ENCODE measurements at places on chromosomes 12 and 14.

- no peak for DNase-seq
Observed at GRCh38 chr12:22588817-22589216, 36.2 kb upstream of the ETNK1 start.

GRCh38 chr14:62436261-62436660, 609.0 kb downstream of the KCNH5 start:
- DNase-seq, result no peak

DNA sequence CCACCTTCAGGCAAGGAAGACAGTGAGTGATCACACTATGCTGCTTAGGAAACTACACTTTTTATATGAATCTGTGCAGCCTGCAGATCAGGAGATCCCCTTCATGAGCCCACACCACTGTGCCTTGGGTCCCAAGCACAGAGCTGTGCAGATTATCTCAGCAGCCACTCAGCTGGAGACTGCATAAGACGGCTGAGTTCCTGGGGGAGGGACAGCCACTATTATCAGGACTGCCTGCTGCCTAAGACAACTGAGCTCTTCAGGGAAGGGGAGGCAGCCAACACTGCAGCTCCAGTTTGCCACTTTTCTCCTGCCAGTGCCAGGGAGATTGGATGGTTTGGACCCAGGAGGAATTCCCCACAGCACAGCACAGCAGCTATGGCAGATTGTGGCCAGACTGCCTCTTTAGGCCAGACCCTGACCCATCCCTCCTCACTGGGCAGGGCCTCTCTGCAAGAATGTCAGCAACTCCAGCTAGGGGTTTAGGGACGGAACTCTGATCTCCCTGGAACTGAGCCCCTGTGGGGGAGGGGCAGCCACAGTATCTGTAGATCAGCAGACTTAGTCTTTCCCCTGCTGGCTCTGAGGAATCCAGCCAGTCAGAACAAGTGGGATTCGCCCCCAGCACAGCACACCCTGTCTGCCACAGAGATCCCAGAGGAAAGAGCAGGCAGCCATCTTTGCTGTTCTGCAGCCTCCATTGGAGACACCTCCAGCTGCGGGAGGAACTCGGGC, 141.3 kb downstream of the KLHL28 start:
- DNase-seq, result no peak

- DNase-seq, result no peak
Observed at GRCh38 chr12:88308825-88309224, 166.7 kb downstream of the TMTC3 start.

DNA sequence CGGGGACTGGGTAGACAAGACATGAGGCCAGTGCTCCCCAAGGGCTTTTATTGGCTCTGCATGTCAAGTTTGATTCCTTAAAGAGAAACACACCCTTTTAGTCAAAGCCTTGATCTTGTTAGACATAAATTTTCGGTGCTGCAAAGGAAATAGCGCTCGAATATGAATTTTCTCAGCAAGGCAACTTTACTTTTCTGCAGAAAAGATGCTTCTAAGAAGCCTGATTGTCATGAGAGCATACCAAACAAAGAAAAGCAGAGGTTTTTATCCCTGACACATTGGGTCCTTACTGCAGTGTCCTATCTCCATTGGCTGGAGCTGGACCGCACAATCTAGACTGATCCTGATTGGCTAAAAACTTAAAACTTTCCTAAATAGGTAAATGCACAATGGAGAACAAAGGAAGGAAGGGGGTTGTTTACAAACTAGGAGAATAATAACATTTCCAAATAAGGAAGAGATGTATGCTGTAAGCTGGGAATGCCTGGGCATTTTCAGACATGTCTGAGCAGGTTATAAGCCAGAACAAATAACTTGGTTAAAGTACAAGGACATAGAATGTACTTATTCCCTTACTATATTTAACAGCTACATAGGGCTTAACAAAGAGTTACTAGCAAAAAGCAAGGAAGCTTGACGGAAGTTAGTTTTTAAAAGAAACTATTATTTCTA, 17.2 kb downstream of the TXNRD1 start:
- DNase-seq, result no peak

- no peak for DNase-seq
Observed at GRCh38 chr14:104473649-104474494, 105.7 kb upstream of the C14orf180 start.

DNA sequence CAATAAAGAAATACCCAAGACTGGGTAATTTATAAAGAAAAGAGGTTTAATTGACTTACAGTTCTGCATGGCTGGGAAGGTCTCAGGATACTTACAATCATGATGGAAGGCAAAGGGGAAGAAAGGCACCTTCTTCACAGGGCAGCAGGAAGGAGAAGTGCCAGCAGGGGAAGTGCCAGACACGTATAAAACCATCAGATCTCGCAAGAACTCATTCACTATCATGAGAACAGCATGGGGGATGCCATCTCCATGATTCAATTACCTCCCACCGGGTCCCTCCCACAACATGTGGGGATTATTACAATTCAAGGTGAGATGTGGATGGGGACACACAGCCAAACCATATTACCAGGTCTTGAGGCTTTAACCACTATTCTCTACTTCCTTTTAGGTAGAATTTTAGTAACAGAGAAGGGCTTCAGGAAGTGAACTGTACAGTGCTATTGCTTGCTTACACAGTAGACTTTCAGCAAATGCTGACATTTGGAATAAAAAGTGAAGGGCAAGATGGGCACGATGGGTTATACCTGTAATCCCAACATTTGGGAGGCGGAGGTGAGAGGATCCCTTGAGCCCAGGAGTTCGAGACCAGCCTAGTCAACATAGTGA, 40.8 kb upstream of the OR4E1 start:
- no peak for DNase-seq

DNA sequence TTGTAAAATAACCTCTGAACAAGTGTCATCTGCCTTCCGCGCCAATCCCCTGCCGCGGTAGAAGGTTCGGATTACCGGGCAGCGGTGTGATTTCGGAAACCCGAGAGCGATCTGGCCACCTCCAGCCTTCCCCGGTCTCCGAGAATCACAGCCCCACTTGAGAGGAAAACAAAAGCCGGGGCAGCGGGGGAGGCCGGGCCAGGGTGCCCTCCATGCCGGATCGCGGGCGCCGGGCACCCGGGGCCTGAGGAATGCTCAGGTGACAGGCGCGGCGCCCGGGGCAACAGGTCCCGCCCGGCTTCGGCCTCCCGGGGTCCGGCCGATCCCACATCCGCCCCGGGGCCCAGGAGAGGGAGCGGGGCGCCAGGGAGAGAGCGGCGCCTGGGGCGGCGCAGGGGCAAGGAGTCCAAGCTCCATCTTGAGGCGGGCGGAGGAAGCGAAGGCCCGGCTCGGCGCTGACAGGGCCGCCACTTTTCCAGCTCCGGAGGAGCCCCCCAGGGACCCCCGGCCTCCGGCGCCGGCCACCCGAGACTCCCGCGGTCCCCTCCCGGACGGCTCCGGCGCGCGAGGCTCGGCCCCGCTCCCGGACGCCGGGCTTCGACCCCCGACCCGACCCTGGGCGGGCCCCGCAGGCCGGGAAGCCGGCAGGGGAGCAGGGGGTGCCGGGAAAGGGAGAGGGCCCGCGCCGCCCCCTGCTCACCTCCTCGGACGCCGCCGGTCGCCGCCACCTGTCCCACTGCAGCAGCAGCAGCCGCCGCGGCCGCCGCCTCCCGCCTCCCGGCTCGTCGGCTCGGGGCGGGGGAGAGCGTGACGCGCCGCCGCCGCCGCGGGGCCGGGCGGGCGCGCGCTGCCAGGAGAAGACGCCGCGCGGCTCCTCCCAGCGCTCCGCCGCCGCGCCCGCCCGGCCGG, at the start of gene CLIP1:
Gene CLIP1 (minus strand): TSS at position 849 of the 909 bp plus-strand sequence. CDS start 42,217 bp downstream, outside the sequence.
- DNase-seq, result peak; percentile 38

GRCh38 chr12:111438481-111438880, 32.8 kb downstream of the SH2B3 start:
- peak; percentile 35 for DNase-seq

- DNase-seq, result no peak
Observed at GRCh38 chr14:67575684-67576083, 24.4 kb downstream of the PIGH start.

GRCh38 chr12:108933949-108934348, 54.1 kb downstream of the DAO start:
- no peak for DNase-seq

DNA sequence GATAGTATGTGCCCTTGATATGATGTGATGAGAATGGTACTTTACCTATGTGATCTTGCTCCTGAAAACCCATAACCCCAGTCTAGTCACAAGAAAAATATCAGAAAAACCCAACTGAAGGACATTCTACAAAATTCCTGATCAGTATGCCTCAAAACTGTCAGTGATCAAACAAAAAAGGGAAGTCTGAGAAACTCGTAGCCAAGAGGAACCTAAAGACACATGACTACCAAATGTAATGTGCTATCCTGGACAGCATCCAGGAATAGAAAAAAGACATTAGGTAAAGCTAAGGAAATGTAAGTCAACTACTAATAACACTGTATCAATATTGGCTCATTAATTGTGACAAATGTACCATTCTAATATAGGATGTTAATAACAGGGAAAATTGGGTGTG, 4.1 kb upstream of the WIF1 start:
- no peak for DNase-seq

GRCh38 chr14:99604278-99604765, 315 bp upstream of the CCDC85C start:
- peak; percentile 97 for DNase-seq

DNA sequence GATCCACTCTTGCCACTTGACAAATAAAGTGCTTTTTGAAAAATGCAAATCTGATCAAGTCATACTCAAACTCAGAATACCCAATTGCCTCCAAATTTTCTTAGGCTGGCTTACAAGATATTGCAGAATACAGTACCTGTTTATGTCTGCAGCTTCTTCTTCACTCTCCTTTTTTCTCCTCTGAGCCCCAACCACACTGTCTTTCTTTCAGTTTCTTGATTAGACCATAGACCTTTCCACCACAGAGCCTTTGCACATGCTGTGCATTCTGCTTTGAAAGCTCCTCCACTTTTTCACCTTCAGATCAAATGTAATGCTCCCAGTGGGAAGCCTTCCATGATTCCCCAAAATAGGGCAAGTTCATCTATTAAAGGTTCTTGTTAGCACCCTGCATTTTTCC, 13.9 kb upstream of the GYS2 start:
- no peak for DNase-seq

- no peak for DNase-seq
Observed at GRCh38 chr12:112851024-112851777, 55.6 kb upstream of the OAS1 start.

DNA sequence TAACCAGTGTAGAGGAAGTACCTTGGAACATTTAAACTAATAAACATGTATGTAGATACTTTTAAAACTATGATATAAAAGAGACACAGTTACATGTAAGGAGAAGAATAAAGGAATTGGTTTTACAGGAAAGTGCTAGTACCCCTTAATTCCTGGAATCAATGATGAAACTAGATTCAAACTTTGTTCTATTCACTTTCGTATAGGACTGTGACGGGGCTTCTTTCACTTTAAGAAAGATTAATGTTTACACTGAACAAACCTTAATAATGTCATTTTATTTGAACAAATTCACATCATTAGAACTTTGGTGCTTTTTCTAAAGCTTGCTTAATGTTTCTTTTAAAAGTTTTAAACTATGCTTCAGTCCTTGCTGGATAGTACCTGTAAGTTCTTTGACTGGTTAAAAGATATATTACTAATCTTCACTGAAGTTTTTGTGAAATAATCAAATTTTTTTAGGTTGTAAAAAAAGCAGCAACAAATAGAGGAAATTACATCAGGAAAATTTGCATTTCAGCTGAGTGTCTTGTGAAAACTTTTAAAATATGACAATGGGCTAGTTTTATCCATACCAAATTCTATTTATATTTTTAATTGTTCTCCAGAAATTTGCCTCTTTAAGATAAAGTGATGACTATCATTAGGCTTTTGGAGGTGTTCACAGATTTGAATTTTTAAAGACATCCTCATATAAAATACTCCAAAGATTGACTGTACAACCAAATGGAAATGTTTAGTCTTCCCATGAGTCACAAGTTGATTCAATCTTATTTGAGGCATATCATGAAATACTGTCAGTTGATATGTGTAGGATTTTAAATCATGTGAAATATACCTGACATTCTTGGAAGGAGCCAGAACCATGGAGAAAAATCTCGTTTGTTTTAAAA, 36.2 kb downstream of the PAPOLA start:
- no peak for DNase-seq

DNA sequence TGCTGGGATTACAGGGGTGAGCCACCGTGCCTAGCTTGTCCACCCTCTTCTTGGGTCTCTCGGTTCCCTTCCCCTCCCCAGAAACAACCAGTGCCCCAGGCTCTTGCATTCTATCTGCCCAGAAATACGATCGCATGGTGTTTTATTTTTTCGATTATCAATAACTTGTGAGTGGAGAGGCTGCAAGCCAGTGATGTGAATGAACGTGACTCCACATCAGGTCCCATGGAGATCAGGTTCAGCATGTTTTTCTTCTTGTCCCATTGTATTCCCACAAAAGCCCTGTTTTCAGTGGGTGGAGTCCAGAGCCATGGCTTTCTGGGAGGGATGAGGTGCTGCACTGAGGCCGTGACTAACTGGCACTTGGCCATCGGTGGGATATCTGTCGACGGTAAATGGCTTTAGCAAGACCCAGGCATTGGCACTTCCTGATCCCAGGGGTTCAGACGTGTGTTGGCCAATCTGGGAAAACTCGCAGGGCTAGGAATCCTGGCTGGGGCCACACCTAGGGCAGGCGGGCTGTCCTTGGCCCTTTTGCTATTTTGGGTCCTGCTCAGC, 12.7 kb upstream of the HNF1A start:
- no peak for DNase-seq

GRCh38 chr12:19630536-19630935, 191.2 kb downstream of the AEBP2 start:
- no peak for DNase-seq

- DNase-seq, result no peak
Observed at GRCh38 chr14:56321861-56322260, 203.7 kb downstream of the PELI2 start.
